Effector memory CD8-positive, alpha-beta T cell (primary cell): ENCODE measurements at places on chromosomes 2 and 18.

GRCh38 chr2:174058026-174058425 is 92.9 kb upstream of the SP3 start:
- DNase-seq, result no peak

DNA sequence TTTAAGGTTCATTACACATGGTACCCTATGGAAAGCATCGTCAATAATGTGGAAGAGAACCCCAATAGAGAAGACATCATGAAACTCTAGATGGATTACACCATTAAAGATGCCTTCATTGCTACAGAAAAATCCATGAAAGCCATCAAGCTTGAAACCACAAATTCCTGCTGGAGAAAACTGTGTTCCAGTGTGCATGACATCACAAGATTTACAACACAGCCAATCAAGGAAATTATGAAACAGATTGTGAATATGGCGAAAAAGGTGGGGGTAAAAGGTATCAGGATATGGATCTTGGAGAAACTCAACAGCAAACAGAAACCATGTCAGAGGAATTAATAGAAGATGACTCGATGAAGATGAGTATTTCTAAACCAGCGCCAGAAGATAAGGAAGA is 200.0 kb downstream of the SLC4A10 start:
- DNase-seq, result no peak

DNA sequence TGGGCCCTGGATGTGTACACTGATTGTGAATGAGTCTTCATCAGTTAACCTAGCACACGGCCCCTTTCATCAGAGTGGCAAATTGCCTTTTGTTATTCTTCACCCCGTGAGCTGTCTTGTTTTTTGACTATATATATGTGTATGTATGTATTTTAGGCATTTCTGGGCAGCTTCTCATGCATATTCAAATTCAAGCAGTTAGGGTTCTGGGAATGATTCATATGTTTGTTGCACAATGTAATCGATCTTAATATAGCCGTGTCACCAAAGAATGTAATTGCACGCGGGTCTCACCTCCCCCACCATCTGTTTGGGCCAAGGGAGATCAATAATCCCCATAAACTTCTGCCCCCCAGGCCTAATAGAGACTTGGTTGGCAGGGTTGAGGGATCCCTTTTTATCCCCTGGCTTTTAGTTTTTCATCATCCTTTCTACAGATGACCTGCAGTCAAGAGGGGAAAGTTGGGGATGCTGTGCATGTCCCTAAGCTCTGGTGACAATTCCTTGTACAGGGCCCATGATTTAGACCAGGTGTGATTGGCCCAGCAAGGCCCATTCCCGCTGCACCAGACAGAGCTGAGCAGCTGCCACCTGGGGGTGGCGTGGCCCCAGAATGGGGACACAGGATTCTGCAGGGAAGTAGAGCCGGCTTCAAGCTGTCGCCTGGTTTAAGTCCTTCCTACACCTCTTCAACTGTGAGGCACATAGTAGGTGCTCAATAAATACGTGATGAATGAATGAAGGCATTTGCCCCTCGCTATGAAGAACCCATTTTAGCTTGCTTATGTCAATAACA is 19.2 kb downstream of the KCNF1 start:
- no peak for DNase-seq

GRCh38 chr2:38190542-38191218 is 114.7 kb upstream of the CYP1B1 start:
- DNase-seq, result no peak

GRCh38 chr2:241936457-241937133 is 67.1 kb downstream of the RTP5 start:
- DNase-seq, result no peak

GRCh38 chr2:103232865-103233264 is 471.0 kb downstream of the TMEM182 start:
- no peak for DNase-seq

- no peak for DNase-seq
Measured at GRCh38 chr2:209974576-209974975, 27.9 kb upstream of the RPE start.

GRCh38 chr2:236947896-236948295 is 137.8 kb upstream of the COPS8 start:
- DNase-seq, result no peak

GRCh38 chr2:143468341-143468888 is 339.2 kb downstream of the ARHGAP15 start:
- DNase-seq, result no peak

DNA sequence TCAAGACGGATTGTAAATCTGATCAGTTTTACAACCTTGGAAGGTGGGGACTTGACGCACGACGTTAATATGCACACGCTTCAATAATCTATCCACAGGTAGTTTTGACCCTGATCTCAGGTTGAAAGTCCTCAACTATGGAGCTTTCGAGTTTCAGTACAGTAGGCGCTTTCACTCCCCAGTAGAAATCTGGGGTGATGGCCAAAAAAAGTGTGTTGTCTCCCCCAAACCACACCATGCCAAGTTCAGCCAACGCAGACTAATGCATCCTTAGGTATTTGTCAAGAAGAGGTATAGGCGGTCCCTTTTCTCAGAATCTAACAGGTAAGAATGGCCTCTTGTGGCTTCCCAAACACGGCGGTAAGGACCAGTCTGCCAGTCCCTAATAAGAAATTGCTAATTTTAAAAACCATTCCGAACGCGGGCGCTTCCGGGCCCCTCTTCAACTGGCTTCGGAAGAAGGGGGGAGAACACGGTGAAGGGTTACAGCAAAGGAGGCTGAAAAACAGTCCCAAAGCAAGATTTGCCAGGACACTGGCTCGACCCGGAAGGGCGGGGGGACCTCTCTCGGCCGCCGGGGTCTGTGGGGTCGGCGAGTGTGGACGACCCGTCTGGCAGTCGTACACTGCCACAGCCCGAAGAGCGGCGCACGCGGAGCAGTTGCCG is 659 bp downstream of the FAM210A start:
- DNase-seq, result no peak

DNA sequence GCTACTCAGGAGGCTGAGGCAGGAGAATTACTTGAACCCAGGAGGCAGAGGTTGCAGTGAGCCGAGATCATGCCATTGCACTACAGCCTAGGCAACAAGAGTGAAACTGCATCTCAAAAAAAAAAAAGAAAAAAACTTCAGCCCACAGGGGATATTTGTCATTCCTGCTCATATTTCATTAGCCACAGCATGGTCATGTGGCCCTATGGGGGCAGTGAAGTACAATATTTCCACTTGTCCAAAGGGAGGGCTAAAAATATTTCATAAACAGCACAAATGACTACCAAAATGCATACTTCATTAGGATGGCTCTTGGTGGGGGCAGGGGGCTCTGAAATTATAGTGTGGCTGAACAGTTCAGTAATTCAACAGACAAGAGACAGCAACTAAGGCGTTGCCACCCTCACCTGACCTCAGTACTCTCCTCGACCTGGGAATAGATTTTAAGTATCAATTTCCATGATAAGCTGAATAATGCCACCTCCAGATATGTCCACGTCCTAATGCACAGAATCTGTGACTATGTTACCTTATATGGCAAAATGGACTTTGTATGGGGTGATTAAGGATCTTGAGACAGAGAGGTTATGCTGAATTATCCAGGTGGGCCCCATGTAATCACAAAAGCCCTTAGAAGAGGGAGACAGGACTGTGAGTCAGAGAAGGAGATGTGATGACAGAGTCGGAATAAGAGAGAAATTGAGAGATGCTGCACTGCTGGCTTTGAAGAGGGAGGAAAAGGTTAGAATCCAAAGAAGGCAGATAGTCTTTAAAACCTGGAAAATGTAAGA is 158.2 kb upstream of the CRIM1 start:
- DNase-seq, result no peak

DNA sequence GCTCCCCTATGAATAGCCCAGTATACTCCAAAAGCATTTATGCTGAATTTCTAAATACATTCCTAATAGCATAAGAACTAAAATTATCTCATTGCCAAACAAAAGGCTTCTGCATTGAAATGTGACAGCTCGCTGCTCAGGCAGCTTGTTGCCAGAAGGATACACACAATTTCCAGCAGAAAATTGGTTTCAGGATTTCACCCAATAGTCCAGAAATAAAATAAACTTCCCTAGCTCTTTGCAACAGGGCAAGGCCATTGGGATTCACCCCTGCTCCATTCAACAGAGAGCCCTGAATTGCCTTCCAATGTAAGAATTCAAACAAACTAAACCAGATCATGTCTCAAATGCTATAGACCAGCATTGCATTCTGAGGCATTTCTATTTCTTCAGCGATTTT is 70.7 kb downstream of the RBM43 start:
- no peak for DNase-seq

GRCh38 chr18:35577045-35577848 is 4.3 kb upstream of the GALNT1 start:
- DNase-seq, result no peak

GRCh38 chr2:196987649-196988364 is 61.3 kb upstream of the PGAP1 start:
- DNase-seq, result no peak

- DNase-seq, result no peak
Measured at GRCh38 chr2:133667085-133667484, 98.8 kb upstream of the NCKAP5 start.

GRCh38 chr2:240997856-240998705 is at the start of gene SNED1:
Gene SNED1, plus strand, starts transcription at chr2:240998618. Its CDS starts 220 bp downstream, at chr2:240998838.
- DNase-seq, result no peak

GRCh38 chr18:332721-333510 is 65.1 kb upstream of the THOC1 start:
- no peak for DNase-seq

DNA sequence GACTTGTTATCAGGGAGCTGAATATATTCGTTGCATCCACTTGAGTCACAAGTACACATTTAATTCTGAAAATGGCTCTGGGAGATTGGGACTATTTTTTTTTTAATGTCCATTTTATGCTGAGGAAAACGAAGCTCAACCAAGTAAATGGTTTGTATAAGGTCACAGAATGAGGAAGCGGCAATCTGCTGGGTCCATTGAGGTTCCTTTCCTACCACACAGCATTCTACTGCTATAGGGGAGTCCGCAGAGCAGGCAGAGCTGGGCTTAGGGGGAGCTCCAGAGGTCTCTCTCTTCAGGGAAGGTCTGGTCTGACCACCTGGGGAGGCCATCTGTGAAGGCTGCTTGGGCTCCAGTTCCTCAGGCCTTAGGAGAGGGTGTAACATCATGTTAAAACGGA is 77.9 kb downstream of the MCFD2 start:
- DNase-seq, result no peak

- DNase-seq, result no peak
Measured at GRCh38 chr2:181241366-181241765, 215.8 kb upstream of the ITGA4 start.

- DNase-seq, result no peak
Measured at GRCh38 chr2:7281231-7282201, 364.3 kb downstream of the RNF144A start.

- DNase-seq, result no peak
Measured at GRCh38 chr2:52968043-52968442, 799.6 kb upstream of the CHAC2 start.

GRCh38 chr18:5369513-5369912 is 74.0 kb upstream of the ZBTB14 start:
- DNase-seq, result no peak

GRCh38 chr18:76801567-76802505 is 20.5 kb upstream of the ZNF236 start:
- DNase-seq, result peak; percentile 29

GRCh38 chr2:117723888-117724434 is 90.5 kb upstream of the DDX18 start:
- no peak for DNase-seq

DNA sequence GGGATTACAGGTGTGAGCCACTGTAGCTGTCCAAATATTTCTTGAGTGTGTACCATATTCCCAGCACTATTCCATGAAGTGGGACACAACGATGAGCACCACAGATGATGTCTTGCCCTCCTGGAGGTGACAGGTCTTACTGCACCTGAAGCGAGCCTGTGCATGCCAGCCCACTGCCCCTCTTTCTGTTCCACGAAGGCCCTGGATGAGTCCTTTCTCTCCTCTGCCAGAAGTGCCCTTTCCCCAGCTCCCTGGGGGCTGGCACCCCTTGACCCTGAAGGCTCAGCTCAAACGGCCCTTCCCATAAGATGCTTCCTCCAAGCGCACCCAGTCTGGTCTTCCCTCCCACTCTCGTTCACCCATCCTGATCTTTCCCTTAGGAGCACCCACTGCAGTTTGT is 5.5 kb downstream of the ATP6V1B1 start:
- DNase-seq, result no peak

- DNase-seq, result no peak
Measured at GRCh38 chr2:232667989-232668583, 29.0 kb upstream of the GIGYF2 start.

DNA sequence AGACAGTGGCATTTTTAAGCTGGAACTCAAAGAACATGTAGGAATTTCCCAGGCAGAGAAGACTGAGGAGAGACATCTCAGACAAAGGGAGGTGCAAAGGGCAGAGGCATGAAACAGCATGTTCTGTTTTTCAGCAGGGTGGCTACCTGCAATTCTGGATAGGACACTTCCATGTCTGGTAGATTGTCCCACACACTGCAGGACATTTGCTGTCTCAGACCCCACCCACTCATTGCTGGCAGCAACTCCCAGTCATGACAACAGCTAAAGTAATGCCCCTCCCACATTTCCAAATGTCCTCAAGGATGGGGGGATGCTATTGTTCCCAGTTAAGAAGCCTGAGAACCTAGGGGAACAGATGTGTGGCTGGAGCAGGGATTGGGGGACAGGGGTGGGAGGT is 40.8 kb downstream of the ANKRD44 start:
- DNase-seq, result no peak

DNA sequence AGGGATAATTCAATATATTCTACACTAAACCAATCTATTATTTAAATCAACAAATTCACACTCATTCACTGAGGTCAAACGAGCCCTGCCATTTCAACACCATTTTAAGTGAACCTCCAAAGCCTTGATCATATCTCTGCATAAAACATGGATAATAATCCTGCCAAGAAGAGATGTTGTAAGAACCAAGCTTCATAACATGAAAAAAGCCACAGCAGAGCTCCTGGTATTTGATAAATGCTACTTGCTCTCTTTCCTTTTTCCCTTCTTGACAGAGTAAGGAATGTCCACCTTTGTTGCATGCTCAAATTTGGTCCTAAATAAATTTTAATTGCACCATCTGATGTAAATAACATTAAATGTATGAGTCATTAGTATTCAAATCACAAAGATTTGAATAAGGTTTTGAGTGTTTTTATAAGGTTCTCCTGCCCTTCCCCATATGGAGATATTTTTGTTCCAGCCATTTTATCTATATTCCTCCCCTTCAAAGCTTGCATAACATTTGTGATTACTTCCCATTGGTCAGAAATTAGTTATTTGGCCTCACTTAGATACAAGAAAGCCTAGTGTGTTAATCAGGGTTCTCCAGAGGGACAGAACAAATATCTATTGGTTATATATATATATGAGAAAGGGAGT is 318.8 kb downstream of the RND3 start:
- DNase-seq, result no peak

DNA sequence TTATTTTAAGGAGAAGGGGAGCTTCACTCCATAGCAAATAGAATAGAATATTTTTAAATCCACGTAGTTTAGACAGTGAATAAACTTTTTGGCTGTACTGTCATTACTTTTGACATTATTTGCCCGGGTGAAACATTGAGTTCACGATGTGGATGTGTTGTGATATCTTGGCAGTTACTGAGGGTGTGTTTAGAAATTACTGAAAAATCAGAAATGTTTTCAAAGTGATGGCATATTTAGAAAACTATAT is 769 bp upstream of the FAM98A start:
- no peak for DNase-seq
